CD4-positive, CD25-positive, alpha-beta regulatory T cell (primary cell): ENCODE measurements at places on chromosomes 7 and 10.

- no peak for DNase-seq
- H3K27ac ChIP-seq, result no peak overlapping the region
- H3K27me3 ChIP-seq, result no peaks in the 10 kb centered on the region
- H3K4me1 ChIP-seq, result no peaks in the 10 kb centered on the region
- H3K4me3 ChIP-seq, result no peak overlapping the region
Measured at GRCh38 chr10:131277969-131278368, 33.6 kb downstream of the TCERG1L start.

GRCh38 chr10:86779220-86780017, 23.0 kb downstream of the BMPR1A start:
- DNase-seq, result no peak
- no peak overlapping the region for H3K4me3 ChIP-seq
- no peaks in the 10 kb centered on the region for H3K36me3 ChIP-seq
- H3K27me3 ChIP-seq, result no peaks in the 10 kb centered on the region
- no peak overlapping the region for H3K27ac ChIP-seq

GRCh38 chr10:74863551-74863950, 37.2 kb downstream of the KAT6B start:
- no peak overlapping the region for H3K4me3 ChIP-seq
- H3K27ac ChIP-seq, result no peak overlapping the region
- no peaks in the 10 kb centered on the region for H3K36me3 ChIP-seq

- no peak overlapping the region for H3K27ac ChIP-seq
- H3K36me3 ChIP-seq, result no peaks in the 10 kb centered on the region
- H3K27me3 ChIP-seq, result no peaks in the 10 kb centered on the region
Measured at GRCh38 chr10:93383562-93383981, 98.6 kb downstream of the MYOF start.

DNA sequence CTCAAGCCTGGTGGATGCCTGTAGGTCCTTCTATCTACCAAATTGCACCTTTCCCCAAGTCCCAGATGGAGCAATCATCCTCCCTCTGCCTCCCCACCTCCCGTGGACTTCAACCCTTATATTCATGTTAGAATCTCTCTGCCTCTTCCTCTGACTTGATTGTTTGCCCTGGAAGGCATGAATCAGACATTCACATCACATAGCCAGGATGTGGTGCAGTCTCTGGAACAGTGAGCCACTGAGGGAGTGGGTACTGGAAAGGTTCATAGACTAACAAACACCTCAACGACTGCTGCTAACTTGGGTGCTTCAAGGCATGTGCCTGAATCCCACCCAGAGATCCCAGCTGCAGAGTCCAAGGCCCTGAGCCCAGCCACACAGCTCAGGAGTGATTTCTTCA, 494.0 kb downstream of the TNS3 start:
- no peak overlapping the region for H3K27ac ChIP-seq
- DNase-seq, result no peak
- no peaks in the 10 kb centered on the region for H3K27me3 ChIP-seq
- H3K36me3 ChIP-seq, result no peaks in the 10 kb centered on the region
- no peaks in the 10 kb centered on the region for H3K4me1 ChIP-seq
